ENCODE measurements at places on chromosomes 16 and 17. TPM values are rescaled to one million over a fixed set of nuclear protein-coding genes. Genes with fewer than 3 reads are reported as not detected.

DNA sequence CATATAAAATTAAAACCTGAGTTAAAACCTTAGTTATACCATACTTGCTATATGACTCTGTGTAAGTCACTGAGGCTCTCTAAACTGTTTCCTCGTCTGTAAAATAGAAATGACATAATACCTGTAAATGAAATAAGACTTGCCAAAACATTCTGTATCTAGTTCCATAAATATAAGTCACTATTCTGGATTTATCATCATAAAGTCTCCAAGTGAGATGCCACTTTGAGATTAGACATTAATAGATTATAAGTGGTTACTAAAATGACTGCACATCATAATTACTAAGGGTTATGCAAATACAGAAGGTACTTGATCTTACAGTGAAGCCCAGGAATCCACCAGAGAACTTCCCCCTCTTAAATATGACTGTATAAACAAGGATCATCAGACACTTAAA lies 12.0 kb upstream of the BRIP1 start:
- H3K27me3 ChIP-seq = no peaks in the 10 kb centered on the region
- peaks cover 20% of the 10 kb centered on the region for H3K36me3 ChIP-seq
- DNase-seq = no peak

DNA sequence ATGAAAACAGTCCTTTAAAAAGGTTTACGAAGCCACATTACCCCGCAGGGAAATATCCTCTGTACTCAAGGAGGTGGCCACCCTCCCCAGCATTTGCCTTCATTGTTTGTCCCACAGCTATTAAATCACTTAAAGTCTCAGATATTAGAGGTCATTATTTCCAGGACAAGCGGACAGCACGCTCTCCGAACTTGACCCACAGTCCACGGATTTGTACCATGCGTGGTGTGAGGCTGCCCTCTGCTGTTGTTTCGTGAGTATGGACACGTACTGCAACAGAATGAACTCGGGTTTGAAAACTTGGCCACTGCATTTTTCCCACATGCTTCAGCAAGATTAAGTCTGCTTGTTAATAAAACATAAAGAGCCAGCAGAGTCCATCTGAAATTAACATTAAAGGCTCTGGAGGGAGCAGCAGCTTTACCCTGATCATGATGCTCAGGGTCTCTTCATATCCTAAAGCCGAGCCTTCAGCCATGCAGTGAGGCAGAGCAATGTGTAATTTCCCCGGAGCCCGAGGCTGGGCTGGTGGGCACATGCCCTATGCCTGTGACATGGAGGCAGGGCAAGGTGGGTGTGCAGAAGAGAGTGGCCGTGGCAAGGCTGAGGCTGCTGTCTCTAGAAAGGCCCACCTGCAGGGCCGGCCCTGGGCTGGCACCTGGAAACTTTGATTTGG lies 19.7 kb downstream of the MEAK7 start:
- no peak overlapping the region for H3K4me3 ChIP-seq
- H3K27ac ChIP-seq = no peak overlapping the region
- no peaks in the 10 kb centered on the region for H3K4me1 ChIP-seq
- no peaks in the 10 kb centered on the region for H3K27me3 ChIP-seq

- no peak overlapping the region for H3K4me3 ChIP-seq
- H3K27me3 ChIP-seq = no peaks in the 10 kb centered on the region
- no peak overlapping the region for H3K27ac ChIP-seq
- DNase-seq = no peak
- peaks cover 73% of the 10 kb centered on the region for H3K36me3 ChIP-seq
- peaks cover 56% of the 10 kb centered on the region for H3K4me1 ChIP-seq
These were observed 14.4 kb downstream of the CARHSP1 start for GRCh38 chr16:8854298-8854948.

GRCh38 chr16:59356709-59357108 lies 622.6 kb upstream of the GOT2 start:
- H3K36me3 ChIP-seq = peaks cover 12% of the 10 kb centered on the region
- H3K4me3 ChIP-seq = no peak overlapping the region
- peaks cover 17% of the 10 kb centered on the region for H3K27me3 ChIP-seq
- DNase-seq = no peak

GRCh38 chr17:51860954-51861561 lies 297.5 kb downstream of the CA10 start:
- DNase-seq = peak; percentile 60
- no peak overlapping the region for H3K27ac ChIP-seq
- H3K4me1 ChIP-seq = no peaks in the 10 kb centered on the region
- no peak overlapping the region for H3K4me3 ChIP-seq
- peaks cover 32% of the 10 kb centered on the region for H3K36me3 ChIP-seq
- no peaks in the 10 kb centered on the region for H3K27me3 ChIP-seq

DNA sequence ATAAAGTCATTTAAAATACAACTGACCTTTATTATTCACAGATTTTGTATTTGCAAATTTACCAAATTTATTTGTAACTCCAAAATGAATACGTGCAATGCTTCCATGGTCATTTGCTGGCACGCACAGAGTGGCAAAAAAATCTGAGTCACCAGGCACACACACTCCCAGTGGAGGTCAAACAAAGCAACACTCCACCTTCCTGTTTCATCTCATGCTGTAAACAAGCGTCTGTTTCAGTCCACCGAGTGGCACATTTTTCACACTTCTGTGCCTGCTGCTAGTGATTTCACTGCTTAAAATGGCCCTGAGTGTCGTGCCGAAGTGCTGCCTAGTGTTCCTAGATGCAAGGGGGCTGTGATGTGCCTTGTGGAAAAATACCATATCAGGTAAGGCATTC lies 17.8 kb upstream of the ITGAE start:
- DNase-seq = no peak
- H3K4me1 ChIP-seq = no peaks in the 10 kb centered on the region
- H3K36me3 ChIP-seq = peaks cover 65% of the 10 kb centered on the region
- H3K27ac ChIP-seq = peak overlapping the region; percentile 16
- H3K4me3 ChIP-seq = no peak overlapping the region

GRCh38 chr17:76681222-76682137 lies 29.3 kb downstream of the MXRA7 start:
- peak; percentile 89 for DNase-seq
- H3K36me3 ChIP-seq = no peaks in the 10 kb centered on the region
- H3K27ac ChIP-seq = no peak overlapping the region
- no peak overlapping the region for H3K4me3 ChIP-seq
- H3K27me3 ChIP-seq = no peaks in the 10 kb centered on the region

DNA sequence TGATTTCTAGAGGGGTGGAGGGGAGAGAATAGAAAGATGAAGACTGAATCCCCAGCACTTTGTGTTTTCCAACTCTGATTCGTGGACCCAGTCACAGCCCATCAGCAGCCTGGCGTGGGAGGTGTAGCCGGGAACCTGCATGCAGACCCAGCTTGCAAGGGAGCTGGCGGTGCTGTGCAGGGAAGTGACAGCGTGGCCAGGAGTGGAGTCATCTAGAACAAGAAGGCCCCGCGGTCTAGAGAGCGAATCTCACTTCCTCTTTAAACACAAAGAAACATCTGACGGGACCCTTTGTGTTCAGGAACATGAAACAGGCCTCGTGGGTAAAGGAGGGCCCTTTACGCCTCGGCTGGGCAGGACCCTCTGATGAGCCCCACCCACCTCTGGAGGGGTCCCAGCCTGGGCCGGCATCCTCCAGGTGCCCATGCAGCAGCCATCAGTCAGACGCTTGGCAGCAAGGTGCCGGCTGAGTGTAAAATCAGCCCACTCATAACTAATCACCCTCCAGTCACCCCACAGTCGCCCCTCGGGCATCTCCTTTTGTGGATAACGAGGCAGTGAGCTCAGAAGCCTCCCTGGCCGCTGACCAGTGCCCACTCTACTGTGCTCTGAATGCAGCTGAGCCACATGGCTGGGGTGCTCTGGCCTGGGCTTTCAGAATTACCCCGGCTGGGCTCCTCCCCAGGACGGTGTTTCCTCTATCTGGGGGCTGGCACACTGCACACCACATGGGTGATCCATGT lies 4.4 kb downstream of the SNAI3 start:
- peaks cover 9% of the 10 kb centered on the region for H3K4me1 ChIP-seq
- no peak overlapping the region for H3K4me3 ChIP-seq
- no peak for DNase-seq
- H3K36me3 ChIP-seq = peaks cover 2% of the 10 kb centered on the region
- H3K27me3 ChIP-seq = peaks cover 3% of the 10 kb centered on the region

Gene DLG4
- total RNA-seq = 48.0 TPM

Gene ABCC3
- 0.99 TPM for total RNA-seq

Gene HOXB8
- total RNA-seq = not detected

Gene ZMYND15
- total RNA-seq = 0.63 TPM
